ENCODE measurements at places on chromosomes 2 and 18. TPM values are rescaled to one million over a fixed set of nuclear protein-coding genes. Genes with fewer than 3 reads are reported as not detected.

BOLL gene
- total RNA-seq: not detected

INO80D gene
- 21.6 TPM for total RNA-seq

IL36A gene
- total RNA-seq: not detected

CYP27A1 gene
- total RNA-seq: 22.6 TPM

ZC3H8 gene
- total RNA-seq: 26.0 TPM

SH3YL1 gene
- 31.2 TPM for total RNA-seq

RBM44 gene
- 1.1 TPM for total RNA-seq

HOXD12 gene
- total RNA-seq: not detected

KCNF1 gene
- not detected for total RNA-seq

GRCh38 chr2:224440988-224441387, 39.1 kb upstream of the FAM124B start:
- no peak for DNase-seq

DNA sequence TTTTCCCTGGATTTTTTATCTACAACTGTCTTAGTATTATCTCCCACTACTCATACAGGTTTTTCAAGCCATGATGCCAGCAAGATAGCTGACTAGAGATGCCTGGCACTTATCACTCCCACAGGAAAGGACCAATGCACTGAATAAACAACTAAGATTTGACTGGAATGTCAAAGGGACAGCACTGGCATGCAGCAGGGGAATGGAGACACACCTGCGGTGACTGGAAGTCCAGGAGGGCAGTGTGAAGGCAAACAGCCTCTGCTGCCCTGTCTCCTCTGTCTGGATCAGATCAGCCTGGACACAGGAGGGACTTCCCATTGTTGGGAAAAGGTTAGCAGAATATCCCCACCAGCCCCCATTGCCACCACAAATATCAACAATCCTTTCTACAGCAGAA, 85.1 kb downstream of the TMEM237 start:
- no peak for DNase-seq

- DNase-seq: no peak
Measured at GRCh38 chr18:65938592-65939372, 188.0 kb downstream of the CDH7 start.

- DNase-seq: no peak
Measured at GRCh38 chr2:220051716-220052115, 424.3 kb downstream of the SLC4A3 start.

DNA sequence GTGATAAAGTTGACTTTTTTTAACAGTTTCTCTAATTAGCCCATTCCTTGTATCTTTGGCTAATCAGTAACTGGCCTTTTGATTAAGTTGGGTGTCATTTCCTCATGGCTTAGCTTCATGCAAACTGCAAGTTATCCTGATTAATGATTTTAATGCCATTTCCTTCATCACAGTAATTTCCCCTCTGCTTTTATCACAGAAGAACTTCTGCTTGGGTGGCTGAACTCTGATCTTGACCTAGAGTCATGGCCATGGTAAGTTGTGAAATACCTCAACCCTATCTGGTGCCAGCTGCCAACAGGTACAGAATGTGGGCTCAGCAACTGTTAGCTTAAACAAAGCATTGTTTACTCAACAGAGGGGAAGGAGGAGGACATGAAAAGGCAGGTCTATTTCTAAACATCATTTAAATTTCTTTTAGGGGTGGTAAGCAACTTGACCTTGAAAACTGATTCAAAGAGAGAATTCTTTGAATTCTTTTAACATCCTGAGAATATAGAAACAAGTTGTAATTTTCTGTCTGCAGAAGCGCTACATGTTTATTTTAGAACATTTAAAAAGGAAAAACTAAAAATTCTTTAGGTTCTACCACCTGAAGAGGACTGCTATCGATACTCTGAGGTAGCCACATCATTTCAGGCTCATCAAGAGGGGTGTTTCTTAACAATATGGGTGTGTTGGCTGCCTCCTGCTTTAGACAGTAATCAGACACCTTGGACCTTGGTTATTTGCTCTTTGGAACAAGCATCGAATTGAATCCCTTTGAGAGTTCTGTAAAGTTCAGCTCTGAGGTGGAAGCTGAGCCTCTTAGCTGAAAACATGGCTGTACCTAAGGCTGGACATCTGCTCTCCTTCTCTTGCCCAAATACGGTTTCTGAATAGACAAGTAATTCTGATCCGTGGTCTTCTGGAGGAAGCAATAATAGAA, 39.7 kb downstream of the ANXA4 start:
- DNase-seq: no peak

DNA sequence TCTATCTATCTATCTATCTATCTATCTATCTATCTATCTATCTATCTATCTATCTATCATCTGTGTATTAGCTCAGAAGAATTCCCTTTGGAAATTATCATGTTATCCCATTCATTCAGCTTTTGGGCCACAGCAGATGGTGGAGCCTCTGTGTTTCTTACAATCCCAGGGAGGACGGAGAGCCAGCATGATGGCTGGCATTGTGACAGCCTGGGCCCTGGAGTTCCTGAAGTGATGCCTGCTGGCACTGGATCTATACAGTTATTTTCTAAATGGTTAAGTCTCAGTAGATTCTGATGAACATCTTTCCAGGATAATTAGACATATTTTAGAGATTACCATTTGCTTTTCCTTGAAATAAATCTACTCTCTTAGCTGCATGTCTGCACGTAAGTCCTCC, 385.4 kb upstream of the NXPH2 start:
- DNase-seq: no peak

GRCh38 chr2:156695020-156695419, 258.8 kb downstream of the GPD2 start:
- no peak for DNase-seq

- DNase-seq: no peak
Measured at GRCh38 chr2:104690255-104690984, 163.5 kb upstream of the POU3F3 start.

DNA sequence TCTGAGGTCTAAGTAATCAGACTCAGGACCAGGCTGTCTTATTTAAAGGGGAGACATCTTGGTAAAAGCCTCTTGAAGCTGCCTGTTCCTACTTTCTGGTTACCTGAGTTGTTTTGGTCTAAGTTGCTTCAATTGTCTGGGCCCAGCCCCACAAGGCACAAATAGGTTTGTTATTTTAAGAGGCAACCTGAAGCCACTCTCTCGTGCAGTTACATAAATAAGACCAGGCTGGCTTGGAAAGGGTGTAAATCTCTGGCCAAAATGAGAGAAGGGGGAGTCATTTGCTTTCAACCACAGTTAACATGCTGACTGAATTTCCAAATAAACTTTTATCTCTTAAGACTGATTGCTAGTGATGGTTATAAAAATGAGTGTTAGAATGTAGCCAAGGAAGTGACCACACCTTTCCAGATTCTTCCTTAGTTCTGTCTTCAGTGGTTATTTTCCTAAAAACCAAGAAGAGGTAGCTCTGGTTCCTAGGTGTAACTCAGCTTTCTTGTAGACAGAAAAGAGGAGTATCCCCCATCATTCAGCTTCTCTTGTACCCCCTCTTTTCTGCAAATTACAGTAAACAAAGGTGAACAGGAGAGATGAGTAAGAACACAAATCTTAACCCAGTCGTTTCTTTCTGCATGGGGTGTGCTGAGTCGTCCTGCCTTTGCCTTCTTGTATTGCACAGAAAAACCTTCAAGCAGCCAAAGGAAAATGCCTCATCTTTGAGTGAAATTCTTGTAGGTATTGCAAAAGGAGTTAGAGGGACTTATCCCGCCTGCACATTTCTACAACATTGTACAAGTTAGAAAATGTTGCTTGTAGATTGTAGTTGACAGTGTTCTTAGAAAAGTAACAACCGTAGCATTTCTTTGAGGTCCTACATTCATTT, 161.5 kb upstream of the NT5C1B start:
- DNase-seq: no peak

- DNase-seq: no peak
Measured at GRCh38 chr2:131039908-131040660, 53.2 kb downstream of the FAM168B start.

- DNase-seq: no peak
Measured at GRCh38 chr2:128710729-128711128, 392.1 kb upstream of the HS6ST1 start.

DNA sequence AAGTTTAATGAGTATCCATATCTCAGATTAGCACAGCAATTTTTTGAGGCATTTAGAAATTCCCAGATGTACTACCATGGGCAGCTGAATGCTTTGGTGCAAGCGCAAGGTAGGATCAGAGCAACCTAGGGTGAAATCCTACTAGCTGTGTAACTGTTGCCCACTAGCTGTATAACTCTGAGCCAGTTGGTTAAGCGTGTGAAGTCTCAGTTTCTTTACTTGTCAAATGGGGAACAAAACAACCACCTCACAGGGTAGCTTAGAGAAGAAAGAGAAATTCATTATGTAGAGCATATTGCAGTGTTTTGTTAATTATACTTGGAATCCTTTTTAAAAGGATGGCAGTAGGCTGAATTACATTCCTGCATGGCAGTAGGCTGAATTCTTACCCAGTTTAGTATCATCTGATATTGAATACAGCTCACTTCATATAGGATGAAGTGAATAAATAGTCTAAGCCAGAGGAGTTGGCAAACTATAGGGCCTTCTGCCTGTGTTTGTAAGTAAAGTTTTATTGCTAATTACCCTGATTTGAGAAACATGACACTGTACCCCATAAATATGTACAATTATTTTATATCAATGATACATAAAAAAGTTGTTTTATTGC, 180.7 kb downstream of the PLCL1 start:
- no peak for DNase-seq

GRCh38 chr2:232024457-232024856, 62.9 kb downstream of the DIS3L2 start:
- DNase-seq: no peak
